ENCODE measurements at places on chromosomes 1 and 21.

DNA sequence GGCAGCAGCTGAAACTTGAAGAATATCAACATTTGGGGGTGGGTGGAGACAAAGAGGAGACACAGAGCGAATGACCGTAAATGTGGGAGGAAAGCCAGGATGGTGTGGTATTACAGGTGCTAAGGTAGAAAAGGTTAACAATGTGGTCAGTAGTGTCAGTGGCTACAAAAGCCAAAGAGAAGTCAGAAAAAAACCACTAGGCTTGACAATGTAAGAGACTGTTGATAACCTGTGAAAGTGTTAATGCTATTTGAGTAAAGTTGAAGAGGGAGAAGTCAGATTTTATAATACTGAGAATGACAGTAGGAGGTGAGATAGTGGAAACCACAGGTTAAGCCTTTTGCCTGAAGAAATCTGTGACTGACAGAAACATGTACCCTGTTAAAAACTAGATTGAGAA is 120.8 kb downstream of the CLEC20A start:
- no peak for DNase-seq

DNA sequence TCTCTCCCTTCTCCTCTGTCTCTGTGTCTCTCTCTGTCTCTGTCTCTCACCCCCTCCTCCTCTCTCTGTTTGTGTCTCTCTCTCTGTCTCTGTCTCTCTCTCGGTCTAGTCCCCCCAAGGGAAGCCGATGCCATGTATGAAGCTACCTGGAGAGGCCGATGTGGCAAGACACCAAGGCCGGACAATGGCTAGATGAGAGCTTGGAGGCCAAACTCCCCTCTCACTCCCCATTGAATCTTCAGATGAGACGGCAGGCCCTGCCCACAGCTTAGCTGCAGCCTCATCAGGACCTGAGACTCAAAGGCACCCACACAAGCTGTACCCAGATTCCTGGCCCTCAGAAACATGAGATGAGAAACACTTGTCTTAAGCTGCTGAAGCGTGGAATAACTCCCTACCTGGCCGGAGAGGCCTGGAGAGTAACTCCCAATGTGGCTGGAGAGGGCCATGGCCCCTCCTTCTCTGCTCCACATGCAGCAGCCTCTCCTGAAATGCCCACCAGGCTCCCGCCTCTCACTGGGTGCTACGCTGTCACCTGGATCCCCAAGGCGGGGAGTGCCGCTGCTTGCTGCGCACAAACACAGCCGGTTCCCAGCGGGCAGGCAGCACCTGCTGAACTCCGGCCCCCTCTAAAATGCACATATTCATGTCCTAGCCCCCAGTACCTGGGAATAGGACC is 7.8 kb upstream of the ACTRT2 start:
- no peak for DNase-seq

DNA sequence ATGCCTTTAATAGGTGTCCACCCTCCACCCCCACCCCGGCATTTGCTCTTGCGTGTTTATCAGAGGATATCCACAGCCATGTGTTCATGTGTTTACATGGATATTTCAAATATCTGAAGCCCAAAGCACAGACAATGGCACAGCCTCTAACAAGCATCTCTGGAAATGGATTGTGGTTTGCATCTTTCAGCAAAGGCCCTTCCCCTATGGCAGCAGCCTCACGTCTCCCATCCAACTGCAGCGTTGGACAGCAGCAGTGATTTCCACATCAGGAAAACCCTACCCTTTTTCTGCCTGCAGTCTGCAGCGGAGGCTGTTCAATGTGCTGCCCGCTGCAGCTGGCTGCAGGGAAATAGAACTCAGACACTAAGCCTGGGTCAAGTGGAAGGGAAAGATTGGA is 1.6 kb downstream of the RASSF5 start:
- DNase-seq, result no peak

DNA sequence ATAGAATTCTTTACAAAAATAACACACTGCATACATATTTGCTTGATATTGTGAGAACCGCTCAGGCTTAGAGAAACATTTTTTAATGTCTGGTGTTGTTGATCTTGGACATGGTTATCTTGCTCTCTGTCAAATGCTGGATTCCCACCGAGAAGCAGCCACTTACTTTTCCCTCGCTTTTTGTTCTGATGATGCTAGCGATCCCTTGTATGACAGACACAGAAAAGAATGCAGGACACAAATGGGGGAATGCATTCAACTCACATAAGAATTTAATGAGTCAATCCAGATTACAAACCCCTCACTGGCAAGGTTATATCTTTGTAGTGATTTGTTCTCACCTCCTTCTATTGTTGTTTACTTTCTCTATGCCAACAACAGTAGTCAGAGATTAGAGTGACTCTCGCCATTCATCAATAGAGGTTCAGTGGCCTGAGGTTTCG is 76.8 kb upstream of the AKT3 start:
- DNase-seq, result no peak

DNA sequence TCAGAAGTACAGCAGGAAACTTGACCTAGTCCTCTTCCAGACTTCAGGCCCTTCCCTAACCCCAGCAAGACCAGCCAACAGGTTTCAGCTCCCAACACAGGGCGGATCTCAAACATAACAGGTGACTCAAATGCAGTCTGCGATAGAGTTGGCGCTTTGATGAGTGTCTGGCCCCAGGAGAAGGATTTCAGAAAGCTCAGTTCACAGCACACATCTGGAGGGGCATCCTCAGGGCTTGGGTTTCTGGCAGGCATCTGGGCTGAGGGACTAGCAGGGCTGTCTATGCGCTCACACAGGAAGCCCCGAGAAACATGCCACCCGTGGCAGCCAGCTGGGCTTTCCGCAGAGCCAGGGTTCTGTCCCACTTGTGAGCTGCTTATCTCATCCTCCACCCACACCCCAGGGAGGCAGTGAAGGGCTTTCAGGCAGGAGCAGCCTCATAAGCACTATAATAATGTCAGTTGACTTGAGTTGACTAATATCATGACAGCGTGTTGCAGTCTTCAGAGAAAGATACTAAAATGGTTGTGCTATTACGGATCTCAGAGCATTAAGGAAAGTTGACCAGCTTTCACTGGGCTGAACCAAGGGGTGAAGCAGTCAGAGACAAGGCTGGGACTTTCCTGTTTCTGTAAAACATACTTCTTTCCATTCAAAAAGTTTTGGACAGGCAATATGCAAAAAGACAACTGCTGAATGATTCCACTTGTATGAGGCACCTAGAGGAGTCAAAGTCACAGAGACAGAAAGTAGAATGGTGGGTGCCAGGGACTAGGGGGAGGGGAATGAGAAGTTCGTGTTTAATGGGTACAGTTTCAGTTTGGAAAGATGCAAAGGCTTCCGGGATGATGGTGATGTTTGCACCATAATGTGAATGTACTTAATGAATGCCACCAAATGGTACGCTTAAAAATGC is 233.0 kb upstream of the IRF2BP2 start:
- no peak for DNase-seq

GRCh38 chr1:239583536-239583935 is 197.2 kb downstream of the CHRM3 start:
- DNase-seq, result no peak

DNA sequence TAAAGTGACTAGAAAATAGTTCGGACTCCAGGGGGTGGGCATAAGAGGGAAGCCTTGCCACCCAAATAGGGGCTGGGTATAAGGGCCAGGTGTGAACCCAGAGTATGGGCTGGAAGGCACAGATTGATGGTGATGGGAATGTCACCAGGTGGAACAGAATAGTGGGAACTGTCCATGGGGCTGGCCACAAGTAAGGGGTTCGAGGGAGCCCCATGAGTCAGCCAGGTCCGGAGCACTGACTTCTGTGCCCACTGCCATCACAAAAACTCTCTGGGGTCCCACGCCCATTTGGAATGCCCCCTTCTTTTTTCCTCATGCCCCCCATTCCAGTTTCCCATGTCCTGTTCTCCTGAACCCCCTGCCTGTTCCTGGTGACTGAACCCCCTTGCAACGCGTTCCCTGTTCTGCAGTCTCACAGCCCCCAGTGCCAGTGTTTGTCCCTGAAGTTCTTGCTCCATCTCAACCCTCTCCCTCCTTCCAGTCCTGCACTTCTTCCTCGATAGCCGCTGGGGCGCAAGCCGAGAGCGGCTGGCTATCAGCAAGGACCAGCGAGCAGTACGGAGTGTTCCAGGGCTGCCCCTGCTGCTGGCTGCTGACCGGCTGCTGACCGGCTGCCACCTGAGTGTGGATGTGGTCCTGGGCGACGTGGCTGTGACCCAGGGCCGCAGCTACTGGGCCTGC is 7.9 kb downstream of the TRIM46 start:
- DNase-seq, result no peak

GRCh38 chr1:111236379-111236778 is 8.9 kb downstream of the CHI3L2 start:
- no peak for DNase-seq

GRCh38 chr1:12130466-12131130 is 36.2 kb upstream of the TNFRSF1B start:
- no peak for DNase-seq

Data from NCI-H1105 treated with DMSO at 0.1 percent for 48 hours (cell line).